ENCODE measurements at places on chromosomes 2 and 18. TPM values are rescaled to one million over a fixed set of nuclear protein-coding genes. Genes with fewer than 3 reads are reported as not detected.

The LYG2 gene
- not detected for total RNA-seq

The FRZB gene
- 1.2 TPM for total RNA-seq

The KCNK3 gene
- total RNA-seq: not detected

The FSHR gene
- not detected for total RNA-seq

The CFC1 gene
- not detected for total RNA-seq

The MTX2 gene
- 24.9 TPM for total RNA-seq

The NEU2 gene
- total RNA-seq: not detected

The SAG gene
- total RNA-seq: not detected

The LIMS1 gene
- 52.0 TPM for total RNA-seq

The C2orf80 gene
- not detected for total RNA-seq

The PLB1 gene
- total RNA-seq: 0.34 TPM

The TTN gene
- under 0.01 TPM for total RNA-seq

The CTAGE1 gene
- total RNA-seq: not detected

The IL1RL1 gene
- 0.17 TPM for total RNA-seq

The LBX2 gene
- 1.3 TPM for total RNA-seq

The RAB17 gene
- under 0.01 TPM for total RNA-seq

The SERPINB4 gene
- not detected for total RNA-seq

The PRKAG3 gene
- total RNA-seq: not detected

The GATA6 gene
- 9.8 TPM for total RNA-seq

The RFX8 gene
- 4.2 TPM for total RNA-seq

The UGT1A8 gene
- not detected for total RNA-seq

The PROKR1 gene
- not detected for total RNA-seq

The ATP6V1B1 gene
- total RNA-seq: 4.4 TPM

The BIRC6 gene
- total RNA-seq: 21.2 TPM

The YES1 gene
- 103 TPM for total RNA-seq

The CPLX4 gene
- not detected for total RNA-seq

The MAB21L4 gene
- total RNA-seq: not detected

The NOL4 gene
- not detected for total RNA-seq

The LONRF2 gene
- under 0.01 TPM for total RNA-seq

The NT5DC4 gene
- not detected for total RNA-seq

The POU3F3 gene
- under 0.01 TPM for total RNA-seq

The SLC11A1 gene
- total RNA-seq: under 0.01 TPM

The RAD51AP2 gene
- not detected for total RNA-seq

The RUFY4 gene
- total RNA-seq: not detected

The BOLL gene
- not detected for total RNA-seq

The ERMN gene
- total RNA-seq: not detected

The TUBA4B gene
- not detected for total RNA-seq

The FAM110C gene
- not detected for total RNA-seq

The RAB6C gene
- total RNA-seq: not detected

The TFPI gene
- total RNA-seq: 140 TPM

The REG3A gene
- not detected for total RNA-seq

The ADAM23 gene
- total RNA-seq: 5.5 TPM

The LAPTM4A gene
- total RNA-seq: 85.9 TPM

The KLHL14 gene
- total RNA-seq: not detected

The LIMS2 gene
- total RNA-seq: 0.30 TPM

The SLC5A7 gene
- total RNA-seq: not detected

The SLC9A4 gene
- not detected for total RNA-seq

The MEMO1 gene
- total RNA-seq: 38.7 TPM

The LDLRAD4 gene
- total RNA-seq: not detected

Data from bronchus fibroblast of lung (primary cell).